ENCODE measurements at places on chromosomes 5 and 9.

DNA sequence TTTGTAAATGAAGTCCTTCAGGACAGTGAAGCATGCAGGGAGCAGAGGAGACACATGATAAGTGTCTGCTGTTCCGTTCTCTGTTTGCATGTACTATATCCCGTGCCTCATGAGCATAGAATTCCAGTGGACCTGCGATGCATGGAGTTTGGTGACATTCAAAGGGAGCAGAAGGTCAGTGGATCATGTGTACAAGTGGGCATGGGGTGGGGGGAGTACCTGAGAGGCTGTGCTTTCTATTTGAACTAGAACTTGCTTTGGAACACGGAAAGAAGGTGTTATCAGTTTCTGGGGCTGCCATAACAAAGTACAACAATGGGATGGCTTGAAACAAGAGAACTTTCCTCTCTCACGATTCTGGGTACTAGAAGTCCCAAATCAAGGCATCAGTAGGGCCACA lies 5.1 kb upstream of the CCNJL start:
- no peak for DNase-seq

DNA sequence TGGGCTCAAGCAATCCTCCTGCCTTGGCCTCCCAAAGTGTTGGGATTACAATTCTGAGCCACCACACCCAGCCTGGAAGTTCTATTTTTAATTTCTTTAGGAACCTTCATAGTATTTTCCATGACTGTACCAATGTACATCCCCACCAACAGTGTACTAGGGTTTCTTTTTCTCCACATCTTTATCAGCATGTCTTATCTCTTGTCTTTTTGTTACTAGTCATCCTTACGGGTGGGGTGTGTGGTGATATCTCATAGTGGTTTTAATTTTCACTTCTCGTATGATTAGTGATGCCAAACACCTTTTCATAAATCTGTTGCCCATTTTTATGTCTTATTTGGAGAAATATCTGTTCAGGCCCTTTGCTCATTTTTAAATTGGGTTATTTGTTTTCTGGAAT lies 123.0 kb upstream of the MEF2C start:
- DNase-seq = no peak

- DNase-seq = no peak
Observed at GRCh38 chr5:86557920-86558319, 59.8 kb upstream of the COX7C start.

DNA sequence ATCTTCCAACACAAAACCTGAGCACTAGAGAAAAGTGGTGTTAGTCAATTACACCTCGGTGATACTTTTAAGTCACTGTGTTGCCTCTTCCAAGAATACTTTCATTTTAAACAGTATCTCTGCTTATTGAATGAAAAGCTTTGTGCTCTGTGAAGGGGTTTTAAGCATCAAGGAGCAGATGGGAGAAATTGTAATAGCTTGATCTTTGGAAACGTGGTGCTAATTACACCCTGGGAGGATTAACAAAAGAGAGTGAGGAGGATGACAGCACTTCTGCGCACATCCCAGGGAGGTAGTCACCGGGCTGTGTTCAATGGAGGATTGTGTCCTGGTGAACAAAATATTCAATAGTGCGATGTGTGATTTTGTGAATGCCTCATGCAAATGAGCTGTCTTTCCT lies 477.4 kb upstream of the ADAMTS16 start:
- DNase-seq = no peak

GRCh38 chr5:122142480-122143164 lies 13.3 kb downstream of the ZNF474 start:
- DNase-seq = no peak

DNA sequence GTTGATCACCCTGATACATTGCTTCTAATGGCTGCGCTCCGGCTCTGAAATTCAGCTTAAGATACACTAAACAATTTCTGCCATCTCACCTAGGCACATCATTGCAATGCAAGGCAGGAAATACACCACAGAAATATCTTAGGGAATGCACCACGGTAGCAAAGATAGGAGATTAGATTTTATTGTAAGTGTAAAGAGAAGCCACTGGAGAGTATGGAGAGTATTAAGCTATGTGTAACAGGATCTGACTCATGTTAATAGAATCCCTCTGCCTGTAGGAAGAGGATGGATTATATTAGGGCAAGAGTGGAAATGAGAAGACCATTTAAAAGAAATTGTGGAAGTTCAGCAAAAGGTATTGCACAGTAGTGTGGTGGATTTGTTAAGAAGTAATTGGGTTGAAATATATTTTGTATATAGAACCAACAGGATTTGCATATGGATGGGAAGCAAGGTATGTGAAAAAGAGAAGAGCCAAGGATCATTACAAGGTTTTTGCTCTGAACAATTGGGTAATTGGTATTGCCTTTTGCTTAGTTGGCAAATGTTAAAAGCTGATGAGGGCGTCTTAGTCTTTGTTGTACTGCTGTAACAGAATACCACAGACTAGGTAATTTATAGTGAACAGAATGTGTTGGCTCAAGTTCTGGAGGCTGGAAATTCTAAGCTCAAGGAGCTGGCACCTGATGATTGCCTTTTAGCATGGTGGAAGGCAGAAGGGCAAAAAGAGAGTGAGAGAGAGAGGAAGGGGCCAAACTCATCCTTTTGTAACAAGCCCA lies 636.1 kb downstream of the PSAT1 start:
- no peak for DNase-seq

GRCh38 chr9:89920131-89920530 lies 315.3 kb downstream of the GADD45G start:
- DNase-seq = no peak

DNA sequence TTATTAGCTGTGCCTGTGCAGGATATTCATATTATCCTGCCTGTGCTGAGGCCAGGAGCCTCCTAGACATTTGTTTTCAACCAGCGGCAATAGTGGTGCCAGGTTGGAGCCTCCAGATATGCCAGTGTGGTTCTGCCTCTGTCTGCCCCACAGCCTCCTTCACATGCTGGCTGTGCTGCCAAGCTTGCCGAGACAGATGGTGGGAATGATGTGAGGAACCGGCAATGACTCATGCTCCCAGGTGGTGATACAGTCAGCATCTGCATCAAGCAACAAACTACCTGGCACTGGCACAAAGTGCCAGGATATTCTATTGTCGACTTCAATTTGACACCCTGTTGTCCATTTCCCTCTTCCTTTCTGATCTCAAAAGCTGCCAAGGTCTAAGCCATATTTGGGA lies 285.7 kb downstream of the CHSY3 start:
- DNase-seq = no peak

DNA sequence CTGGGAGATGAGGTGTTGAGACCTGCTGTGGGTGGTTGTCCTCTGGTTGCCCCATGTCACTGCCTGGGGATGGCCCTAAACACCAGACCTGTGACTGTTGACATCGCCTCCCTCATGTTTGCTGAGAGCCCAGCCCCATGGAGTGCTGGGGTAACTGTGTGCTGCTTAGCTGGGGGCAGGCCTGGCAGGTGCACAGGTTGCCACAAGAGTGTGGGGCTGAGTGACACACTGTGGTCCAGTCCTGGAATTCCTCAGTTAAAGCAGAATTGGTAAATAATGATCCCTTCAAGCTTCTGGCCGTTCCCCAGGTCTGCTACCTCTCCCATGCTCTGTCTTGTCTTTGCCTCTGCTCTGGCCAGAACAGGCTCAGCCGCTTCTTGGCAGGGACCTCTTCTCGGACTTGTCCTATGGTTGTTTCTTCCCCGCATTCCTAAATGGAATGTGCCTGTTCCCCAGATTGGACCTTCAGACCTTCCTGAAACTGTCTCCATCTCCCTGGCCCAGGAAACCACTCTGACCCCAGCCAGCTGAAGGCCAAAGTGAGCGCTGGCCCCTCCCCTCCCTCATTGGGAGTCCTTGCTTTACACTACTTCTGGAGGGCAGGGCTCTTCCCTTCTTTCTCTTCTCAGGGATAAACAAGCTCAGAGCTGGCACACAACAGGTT lies 61.2 kb upstream of the PITX1 start:
- no peak for DNase-seq

GRCh38 chr5:53944981-53945380 lies 365.4 kb downstream of the ARL15 start:
- no peak for DNase-seq

GRCh38 chr9:83036043-83036442 lies 26.9 kb downstream of the RASEF start:
- DNase-seq = no peak

DNA sequence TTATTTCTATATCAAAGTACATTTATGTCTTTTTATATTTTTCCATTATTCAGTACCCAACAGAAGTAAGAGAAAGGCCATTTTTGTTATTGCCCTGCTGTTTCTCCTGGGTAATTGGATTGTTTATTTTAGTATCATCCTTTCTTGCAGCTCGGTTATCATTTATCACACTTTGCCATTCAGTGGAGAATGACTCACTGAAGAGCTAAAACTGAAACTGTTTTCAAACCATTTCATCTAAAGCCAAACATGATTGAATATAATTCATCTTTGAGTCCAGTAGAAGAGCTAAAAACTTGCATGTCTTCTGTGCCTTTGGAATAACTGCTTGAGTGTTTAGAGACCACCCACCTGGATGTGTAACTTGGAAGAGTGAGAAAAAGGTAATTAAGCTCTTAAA lies 139.5 kb upstream of the PRDM9 start:
- DNase-seq = no peak

DNA sequence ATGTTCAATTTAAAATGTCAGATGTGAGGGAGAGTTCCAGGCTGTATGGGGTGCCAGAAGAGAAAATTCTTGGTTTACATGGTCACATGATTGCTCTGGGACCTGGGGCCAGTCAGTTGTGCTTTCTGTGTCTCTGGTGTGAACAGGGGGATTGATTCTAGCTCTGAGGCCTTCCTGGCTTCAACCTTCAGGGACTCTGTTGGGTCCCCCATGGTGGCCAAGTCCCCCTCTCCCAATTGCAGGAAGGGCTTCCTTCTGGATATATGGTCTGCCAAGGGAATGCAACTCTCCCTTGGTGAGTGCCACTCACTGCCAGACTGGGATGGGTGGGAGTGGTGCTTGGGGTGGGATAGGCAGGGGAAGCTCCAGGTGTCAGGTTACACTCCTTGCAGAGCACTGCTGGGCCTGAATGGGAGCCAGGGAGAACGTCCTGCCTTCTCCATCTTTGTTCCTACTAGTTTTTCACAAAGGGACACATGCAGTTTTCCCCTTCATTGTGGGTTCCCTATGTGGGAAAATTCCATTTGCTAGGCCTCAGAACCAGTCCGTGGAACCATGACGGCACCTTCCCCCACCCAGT lies 153.2 kb downstream of the MELK start:
- DNase-seq = no peak

- no peak for DNase-seq
Observed at GRCh38 chr9:116998305-116998704, 311.2 kb downstream of the TRIM32 start.

GRCh38 chr9:99401680-99402504 lies 179.8 kb downstream of the SEC61B start:
- DNase-seq = no peak

DNA sequence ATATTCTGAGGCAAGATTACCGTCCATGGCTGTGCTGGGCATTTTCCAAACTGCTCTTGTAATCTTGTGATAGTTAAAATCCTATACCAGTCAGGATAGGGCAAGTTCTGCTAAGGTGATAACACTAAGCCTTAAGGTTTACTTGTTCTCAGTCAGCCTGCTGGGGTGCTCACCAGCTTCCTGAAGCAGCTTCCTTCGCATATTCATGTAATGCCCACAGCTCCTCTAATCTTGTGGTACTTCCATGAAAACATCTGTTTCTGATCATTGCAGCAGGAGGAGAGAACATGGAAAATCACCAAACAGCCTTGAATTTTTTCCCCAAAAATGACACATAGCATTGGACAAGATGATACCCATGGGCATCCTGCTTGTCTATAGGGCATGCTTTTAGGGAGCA lies 473.2 kb downstream of the MED10 start:
- DNase-seq = no peak

DNA sequence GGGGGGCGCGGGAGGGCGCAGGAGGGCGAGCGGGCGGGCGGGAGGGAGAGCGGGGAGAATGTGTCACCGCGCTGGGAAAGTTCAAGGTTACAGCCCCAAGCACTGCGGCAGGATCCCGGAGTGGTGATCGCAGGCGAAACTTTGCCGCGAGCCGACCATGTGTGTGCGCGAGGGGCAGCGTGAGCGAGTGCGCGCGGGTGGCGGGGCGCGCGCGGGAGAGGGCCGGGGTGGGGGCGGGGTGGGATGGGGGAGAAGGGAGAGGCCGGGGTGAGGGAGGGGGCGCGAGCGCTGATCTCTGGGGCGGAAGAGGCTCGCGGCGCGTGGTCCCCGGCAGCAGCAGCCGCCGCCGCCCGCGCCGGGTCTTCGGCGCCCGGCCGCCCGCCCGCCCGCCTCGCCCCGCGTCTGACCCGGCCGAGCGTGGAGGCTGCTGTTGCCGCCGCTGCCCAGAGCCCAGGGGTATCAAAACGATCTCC lies at the start of gene NFIB:
NFIB (minus strand) TSS at position 191 of the 473 bp plus-strand sequence. CDS start 630 bp downstream, outside the sequence.
- no peak for DNase-seq

GRCh38 chr5:150286820-150287219 lies 2.8 kb downstream of the CAMK2A start:
- no peak for DNase-seq

DNA sequence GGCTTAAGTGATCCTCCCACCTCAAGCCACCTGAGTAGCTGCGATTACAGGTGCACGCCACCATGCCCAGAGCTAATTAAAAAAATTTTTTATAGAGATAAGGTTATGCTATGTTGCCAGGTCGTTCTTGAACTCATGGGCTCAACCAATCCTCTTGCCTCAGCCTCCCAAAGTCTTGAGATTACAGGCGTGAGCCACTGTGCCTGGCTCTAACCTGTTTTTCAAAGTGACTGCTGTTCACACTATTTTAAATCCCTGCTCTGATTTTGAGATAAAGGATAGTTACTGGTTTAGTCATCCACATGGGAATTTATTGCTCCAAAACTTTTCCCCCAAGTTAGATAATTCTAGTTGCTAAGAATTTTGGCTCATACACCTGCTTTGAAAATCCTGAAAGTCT lies 48.2 kb upstream of the MTMR12 start:
- no peak for DNase-seq

DNA sequence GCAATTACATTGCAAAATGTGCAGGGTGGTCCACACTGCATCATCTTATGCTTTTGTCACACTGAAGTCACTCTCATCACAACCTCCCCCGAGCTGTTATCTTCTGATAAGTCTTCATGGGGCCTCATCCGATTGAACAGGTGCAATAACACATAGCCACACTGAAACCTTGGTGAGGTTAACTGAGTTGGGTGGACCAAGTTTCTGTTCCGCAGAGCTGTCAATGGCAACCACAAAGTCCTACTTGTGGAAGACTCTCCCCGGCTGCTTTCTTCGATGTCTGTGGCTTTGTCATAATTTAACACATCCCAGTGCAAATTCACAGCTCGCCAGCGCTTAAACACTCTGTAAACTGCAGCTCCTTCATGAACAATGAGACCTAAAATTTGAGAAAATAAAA lies 112.2 kb downstream of the MARCHF11 start:
- DNase-seq = no peak

DNA sequence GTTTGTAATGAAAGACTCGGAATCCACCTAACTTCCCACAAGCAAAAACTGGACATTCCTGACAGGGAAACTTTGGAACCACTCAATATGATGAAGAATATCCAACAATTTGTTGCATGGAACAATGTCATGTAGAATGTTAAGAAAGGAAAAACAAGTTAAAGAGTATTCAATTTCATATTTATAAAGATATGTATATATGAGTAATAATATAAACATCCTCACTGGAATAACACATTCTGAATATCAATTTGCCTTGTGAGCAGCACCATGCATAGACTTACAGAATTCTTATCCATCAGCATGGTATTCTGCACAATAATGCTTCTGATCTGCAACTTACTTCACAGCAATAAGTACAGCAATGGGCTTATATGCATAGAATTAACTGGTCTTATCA lies 650.3 kb downstream of the SEMA5A start:
- no peak for DNase-seq
